ENCODE measurements at places on chromosomes 4 and X. TPM values are rescaled to one million over a fixed set of nuclear protein-coding genes. Genes with fewer than 3 reads are reported as not detected.

GRCh38 chr4:135921081-135921480 is 1611.2 kb downstream of the PCDH18 start:
- DNase-seq, result no peak

DNA sequence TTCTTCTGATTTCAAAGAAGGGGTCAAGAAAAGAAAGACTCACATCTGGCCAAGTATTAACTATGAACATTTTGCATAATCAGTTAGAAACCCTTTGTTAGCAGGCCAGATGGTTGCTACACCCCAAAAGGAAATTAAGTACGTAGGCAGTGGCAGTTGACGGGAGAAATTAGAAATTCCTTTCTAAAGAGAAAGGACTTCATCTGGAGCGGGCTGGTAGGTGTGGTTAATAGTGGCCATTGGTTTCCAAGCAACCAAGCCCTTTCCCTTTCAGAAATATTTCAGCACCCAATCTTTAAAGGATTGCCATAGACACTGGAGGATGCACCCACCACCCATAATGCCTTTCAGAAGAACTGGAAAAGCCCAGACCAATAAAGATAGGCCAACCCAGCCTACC is 235.7 kb upstream of the LDB2 start:
- no peak for DNase-seq

TMPRSS11B gene
- not detected for polyA plus RNA-seq

GRCh38 chrX:29634516-29634915 is 580.8 kb upstream of the MAGEB2 start:
- no peak for DNase-seq

SAGE1 gene
- not detected for polyA plus RNA-seq

DNA sequence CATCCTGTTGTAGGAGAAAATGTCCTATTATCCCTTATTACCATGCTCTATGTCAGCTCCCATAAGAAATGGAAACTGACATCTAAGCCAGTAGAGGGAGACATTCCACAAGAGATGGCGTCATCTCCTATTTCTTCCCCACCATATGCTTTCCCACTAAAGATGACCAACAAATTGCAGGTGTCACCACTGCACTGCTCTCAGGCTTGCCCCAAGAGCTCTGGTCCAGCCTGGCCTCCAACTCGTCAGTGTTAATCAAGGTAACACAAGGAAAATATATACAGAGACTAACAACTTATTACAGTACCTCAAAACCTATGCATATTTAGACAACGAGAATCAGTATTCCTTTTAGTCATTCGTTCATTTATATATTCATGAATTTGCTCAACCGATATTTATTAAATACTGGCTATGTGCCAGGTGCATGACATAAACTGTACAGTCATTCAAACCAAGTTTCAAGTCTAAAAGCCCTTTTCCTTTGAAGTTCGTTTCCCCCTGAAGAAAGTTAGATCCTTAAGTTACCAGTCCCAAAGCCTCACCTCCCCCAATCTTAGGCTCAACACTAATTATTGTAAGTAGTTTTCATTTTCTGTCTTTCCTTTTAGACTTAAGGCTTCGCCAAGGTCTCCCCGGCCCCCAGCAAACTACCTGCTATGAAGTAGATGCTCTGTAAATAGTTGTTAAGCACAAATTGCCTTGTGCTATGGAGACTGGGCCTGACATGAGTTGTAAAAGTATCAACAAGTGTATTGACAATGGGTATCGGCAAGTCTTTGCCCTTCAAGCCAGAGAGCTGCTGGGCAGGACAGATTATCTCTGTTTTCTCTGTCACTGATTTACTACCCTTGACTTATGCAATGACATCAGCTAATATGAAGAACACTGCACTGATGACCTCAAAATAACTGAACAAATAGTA is 3.1 kb upstream of the FGB start:
- DNase-seq, result peak; percentile 23

TMEM150C gene
- polyA plus RNA-seq, result 2.8 TPM

DNA sequence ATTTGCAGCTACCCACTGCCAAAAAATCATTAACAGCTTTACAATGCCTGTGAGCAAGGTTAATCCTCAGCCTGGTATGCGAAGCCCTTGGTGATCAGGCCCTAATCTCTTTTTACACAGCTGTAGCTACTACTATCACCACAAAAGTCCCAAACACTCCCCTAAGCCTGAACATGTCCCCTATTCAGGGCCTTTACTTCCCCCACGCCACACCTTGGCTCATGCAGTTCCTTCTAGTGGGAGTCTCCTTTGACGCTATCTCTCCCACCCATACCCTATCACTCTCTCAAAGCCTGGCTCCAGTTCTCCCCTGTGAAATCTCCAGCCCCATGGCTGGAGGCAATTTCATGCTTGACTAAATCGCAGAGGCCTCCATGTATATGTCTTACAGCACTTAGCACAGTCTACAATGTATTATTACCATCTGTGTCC is 90.6 kb upstream of the CBR4 start:
- peak; percentile 40 for DNase-seq

DNA sequence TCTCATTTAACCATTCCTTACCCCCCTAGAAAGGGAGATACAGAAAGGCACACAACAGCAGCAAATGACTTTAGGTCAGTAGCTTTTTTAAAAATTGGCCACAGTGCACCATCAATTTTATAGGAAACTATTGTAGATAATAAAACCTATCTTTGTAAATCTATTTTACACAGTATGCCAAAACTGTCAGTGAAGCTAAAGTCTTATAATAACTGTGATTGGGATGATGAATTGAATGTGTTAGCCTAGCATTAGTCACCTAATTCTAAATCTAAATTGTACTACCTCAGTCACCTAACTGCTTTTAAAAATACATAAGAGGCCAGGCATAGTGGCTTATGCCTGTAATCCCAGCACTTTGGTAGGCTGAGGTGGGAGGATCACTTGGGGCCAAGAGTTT is 44.2 kb downstream of the SH3RF1 start:
- DNase-seq, result no peak
